ENCODE measurements at places on chromosomes 6 and 20. TPM values are rescaled to one million over a fixed set of nuclear protein-coding genes. Genes with fewer than 3 reads are reported as not detected.

CTAGE9 gene
- not detected for total RNA-seq

SAMD5 gene
- total RNA-seq: 11.2 TPM

C6orf58 gene
- not detected for total RNA-seq

OPRM1 gene
- total RNA-seq: not detected

RBM24 gene
- total RNA-seq: 0.97 TPM

SLC2A4RG gene
- total RNA-seq: 66.8 TPM

- no peaks in the 10 kb centered on the region for H3K36me3 ChIP-seq
- no peak for DNase-seq
- no peaks in the 10 kb centered on the region for H3K27me3 ChIP-seq
Observed at GRCh38 chr6:73565767-73566485, 45.1 kb upstream of the EEF1A1 start.

- H3K27ac ChIP-seq: no peak overlapping the region
- H3K4me3 ChIP-seq: no peak overlapping the region
- DNase-seq: no peak
- H3K36me3 ChIP-seq: peaks cover 91% of the 10 kb centered on the region
- no peaks in the 10 kb centered on the region for H3K27me3 ChIP-seq
Observed at GRCh38 chr20:37997516-37997915, 35.7 kb downstream of the TTI1 start.

- H3K4me1 ChIP-seq: no peaks in the 10 kb centered on the region
- no peaks in the 10 kb centered on the region for H3K27me3 ChIP-seq
- H3K27ac ChIP-seq: no peak overlapping the region
- no peaks in the 10 kb centered on the region for H3K36me3 ChIP-seq
- H3K4me3 ChIP-seq: no peak overlapping the region
Observed at GRCh38 chr6:103036846-103037245, 1643.3 kb downstream of the GRIK2 start.

GRCh38 chr6:32118782-32119628 is 9.0 kb downstream of the ATF6B start:
- peak overlapping the region; percentile 57 for H3K27ac ChIP-seq
- peak; percentile 86 for DNase-seq
- H3K4me1 ChIP-seq: peaks cover 4% of the 10 kb centered on the region
- H3K36me3 ChIP-seq: peaks cover 94% of the 10 kb centered on the region
- no peak overlapping the region for H3K4me3 ChIP-seq
- H3K27me3 ChIP-seq: no peaks in the 10 kb centered on the region

- no peaks in the 10 kb centered on the region for H3K4me1 ChIP-seq
- H3K27ac ChIP-seq: no peak overlapping the region
- H3K4me3 ChIP-seq: no peak overlapping the region
- H3K36me3 ChIP-seq: no peaks in the 10 kb centered on the region
- H3K27me3 ChIP-seq: no peaks in the 10 kb centered on the region
Observed at GRCh38 chr20:60589623-60590022, 631.4 kb downstream of the CDH26 start.

DNA sequence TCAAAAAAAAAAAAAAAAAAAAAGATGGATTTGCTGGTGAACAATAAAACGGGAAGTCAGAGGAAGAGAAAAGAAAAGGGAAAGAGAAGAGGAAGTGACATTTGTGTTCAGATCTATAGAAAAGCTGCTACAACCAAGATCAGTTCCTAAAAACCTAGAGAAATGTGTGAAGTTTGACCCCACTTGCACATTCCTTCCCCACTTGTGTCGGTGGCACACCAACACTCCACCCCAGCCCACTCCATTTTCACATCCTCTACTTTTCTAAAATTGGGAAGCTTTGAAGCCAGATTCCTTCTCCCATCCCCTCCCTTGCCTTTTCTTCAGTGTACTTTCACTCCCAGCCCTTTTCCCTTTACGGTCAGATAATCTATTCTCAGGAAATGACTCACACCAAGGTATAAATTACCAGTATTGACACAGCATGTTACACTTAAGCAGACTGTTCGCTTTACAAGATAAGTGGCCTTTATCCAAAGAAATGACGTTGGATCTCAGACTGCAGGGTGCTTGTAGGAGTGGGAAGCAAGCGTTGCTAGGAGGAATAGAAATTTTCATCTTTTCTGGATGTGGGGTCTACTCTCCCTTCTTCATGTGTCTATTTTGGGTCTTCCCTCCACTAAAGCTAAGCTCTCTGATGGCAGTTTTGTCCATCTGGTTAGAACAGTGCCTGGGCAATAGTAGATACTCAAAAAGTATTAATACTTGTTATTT is 92.5 kb upstream of the ADGRF1 start:
- no peaks in the 10 kb centered on the region for H3K36me3 ChIP-seq
- DNase-seq: no peak

GRCh38 chr20:43238833-43239232 is 49.1 kb upstream of the PTPRT start:
- H3K4me1 ChIP-seq: no peaks in the 10 kb centered on the region
- DNase-seq: no peak
- H3K4me3 ChIP-seq: no peak overlapping the region

- DNase-seq: no peak
- H3K27me3 ChIP-seq: no peaks in the 10 kb centered on the region
- H3K36me3 ChIP-seq: peaks cover 7% of the 10 kb centered on the region
- no peak overlapping the region for H3K27ac ChIP-seq
- peaks cover 6% of the 10 kb centered on the region for H3K4me1 ChIP-seq
- H3K4me3 ChIP-seq: no peak overlapping the region
Observed at GRCh38 chr6:150929416-150929815, 63.9 kb downstream of the MTHFD1L start.

DNA sequence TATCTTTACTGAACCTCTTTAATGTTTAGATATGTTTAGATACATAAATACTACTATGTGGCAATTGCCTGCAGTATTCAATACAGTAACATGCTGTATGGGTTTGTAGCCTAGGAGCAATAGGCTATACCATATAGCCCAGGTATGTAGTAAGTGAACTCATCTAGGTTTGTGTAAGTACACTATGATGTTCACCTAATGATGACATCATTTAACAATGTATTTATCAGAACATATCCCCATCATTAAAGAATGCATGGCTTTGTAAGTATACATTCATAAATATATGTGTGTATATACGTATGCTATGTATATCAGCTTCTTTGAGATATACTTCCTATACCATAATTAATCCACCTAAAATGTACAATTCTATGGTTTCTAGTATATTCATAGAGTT is 631.2 kb upstream of the MAN1A1 start:
- no peaks in the 10 kb centered on the region for H3K27me3 ChIP-seq
- H3K4me3 ChIP-seq: no peak overlapping the region
- no peak for DNase-seq
- no peaks in the 10 kb centered on the region for H3K36me3 ChIP-seq
- no peak overlapping the region for H3K27ac ChIP-seq

All from left lung (tissue), 14 donors.